ENCODE measurements at places on chromosomes 6 and 20.

DNA sequence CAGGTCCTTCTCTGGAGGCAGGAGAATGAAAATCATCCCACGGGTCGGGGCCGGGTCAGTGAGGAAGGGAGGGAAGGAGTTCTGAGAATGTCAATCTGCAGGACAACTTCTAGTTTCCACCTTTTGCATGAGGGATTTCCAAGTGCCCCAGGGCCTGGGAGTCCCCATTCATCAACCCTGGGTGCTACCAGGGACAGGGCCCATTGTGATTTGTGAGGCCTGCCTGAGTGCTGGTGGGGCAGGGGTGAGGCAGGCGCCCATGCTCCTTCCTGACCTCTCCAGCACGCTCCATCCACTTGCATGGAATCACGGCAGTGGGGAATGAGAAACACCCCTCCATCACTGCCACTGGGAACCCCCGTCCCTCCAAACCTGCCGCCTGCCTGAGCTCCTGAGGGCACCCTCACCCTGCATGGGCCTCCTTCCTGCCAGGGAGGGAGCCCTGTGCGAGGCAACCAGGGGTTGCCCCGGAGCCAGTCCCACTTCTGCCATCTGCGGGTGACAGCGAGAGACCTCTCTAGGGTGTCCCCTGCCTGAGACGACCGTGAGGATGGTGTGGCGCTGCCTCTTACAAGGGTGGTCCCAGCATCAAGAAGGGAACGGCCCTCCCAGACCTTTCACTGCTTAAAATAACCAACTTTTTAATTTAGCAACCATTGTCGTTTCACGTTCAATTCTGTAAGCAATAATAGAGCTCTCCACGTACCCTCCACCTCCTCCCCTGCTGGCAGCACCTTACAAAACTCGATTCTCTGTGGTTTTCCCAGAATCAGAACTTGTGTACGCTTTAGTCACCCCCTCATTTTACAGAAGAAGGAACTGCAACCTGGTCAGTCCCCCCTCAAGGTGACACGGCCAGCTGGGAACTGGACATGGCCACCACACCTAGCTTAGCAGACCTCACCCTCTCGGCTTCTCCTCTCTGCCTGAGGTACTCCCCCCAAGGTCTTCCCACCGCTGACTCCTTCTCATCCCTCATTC is 28.6 kb downstream of the PMEPA1 start:
- DNase-seq, result no peak

GRCh38 chr6:134132494-134133141 is 80.2 kb upstream of the SLC2A12 start:
- DNase-seq, result no peak

DNA sequence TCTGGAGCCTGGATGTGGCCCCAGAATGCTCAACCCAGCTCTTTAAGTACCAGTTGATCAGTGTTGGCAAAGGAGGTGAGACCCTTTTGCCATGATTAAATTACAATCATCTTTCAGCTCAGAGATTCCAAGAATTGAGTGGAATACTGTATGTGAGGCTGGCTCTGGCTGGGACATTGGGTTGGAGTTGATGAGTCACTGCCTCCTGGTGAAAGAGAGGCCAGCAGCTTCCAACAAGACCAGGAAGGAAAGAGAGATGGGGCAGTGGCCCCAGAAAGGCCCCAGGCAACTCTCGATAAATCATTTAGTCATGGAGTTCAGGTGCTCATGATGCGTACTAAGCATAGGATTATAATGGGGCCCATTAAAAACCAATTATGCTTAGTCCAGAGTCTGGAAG is 2.1 kb downstream of the TGM6 start:
- no peak for DNase-seq

DNA sequence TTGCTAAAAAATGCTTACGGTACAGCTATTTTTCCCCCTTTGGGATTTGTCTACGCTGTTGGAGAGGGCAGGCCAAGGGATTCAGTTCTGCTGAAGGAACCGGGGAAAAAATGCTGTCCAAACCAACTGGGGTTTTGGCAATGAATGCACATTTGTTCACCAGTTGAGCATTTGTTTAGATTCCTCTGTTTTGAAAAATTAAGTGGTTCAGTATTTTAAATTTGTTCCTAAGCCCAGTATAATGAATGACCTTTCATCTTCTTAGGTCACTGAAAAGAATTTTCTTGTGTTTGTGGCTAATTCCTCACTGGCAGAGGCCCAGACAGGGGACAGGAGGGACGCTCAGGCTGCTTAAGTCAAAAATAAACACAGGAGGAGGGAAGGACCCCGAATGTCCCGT is 10.8 kb upstream of the EYA2 start:
- no peak for DNase-seq

DNA sequence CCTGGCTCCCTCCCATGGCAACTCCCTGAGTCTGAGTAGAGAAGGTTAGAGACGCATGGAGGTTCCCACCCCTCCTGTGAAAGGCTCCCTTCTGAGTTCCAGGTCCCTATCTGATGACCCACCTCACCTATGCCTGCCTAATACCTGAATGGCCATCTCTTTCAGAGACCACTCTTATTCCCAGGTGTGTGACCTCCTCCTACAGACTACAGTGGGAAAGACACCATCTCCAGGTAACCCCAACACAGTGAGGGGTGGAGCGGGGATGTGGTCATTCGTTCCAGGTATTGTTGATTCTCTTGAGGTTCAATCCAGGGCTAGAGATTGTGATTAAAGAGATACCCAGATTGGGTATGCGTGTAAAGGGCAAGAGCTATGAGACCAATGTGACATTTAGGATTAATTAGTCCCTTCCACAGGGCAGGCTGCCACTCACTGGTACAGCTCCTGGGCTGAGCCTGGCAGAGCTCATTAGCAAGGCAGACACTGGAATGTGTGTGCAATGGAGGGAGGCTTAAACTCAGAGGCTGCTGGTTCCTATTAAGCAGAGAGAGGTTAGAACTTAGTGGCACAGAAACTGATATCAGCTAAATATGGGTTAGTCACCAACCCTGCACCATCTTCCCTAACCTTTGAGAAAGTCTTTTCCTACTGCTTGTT is 46.5 kb upstream of the IER3 start:
- DNase-seq, result no peak
